NT2/D1 (cell line): ENCODE measurements at places on chromosomes 4 and X.

GRCh38 chr4:73450398-73451004, 14.5 kb downstream of the AFP start:
- no peak for DNase-seq

DNA sequence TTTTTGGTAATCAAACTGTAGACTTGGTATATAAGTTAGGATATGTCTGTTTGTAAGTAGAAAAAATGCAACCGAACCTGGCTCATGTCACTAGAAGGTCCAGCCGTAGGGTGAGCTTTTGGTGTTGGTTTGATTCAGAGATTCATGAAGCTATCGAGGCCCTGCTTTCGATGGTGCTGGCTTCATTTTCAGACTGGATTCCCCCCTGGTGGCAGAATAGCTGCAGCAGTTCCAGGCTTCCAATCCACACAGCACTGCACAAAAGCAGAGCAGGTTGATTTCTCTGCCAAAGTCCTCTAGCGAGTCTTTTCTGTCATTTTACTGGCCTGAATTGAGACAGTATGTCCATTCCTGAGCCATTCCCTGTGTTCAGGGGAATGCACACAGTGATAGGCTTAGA, 33.1 kb downstream of the PDK3 start:
- DNase-seq: no peak

- DNase-seq: no peak
Measured at GRCh38 chrX:73765776-73766430, 202.9 kb downstream of the CHIC1 start.

DNA sequence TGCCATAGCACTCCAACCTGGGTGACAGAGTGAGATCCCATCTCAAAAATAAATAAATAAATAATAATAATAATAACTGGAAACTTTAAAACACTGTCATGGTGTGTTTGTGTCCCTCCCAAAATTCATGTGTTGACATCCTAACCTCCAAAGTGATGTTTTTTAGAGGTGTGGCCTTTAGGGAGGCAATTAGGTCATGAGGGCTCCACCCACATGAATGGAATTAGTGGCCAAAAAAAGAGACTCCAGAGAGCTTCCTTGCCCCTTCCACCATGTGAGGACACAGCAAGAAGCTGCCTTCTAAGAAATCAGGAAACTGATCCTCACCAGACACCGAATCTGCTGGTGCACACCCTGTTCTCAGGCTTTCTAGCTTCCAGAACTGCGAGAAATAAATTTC, 23.8 kb upstream of the RAPGEF2 start:
- no peak for DNase-seq

- DNase-seq: no peak
Measured at GRCh38 chr4:11183356-11183740, 245.3 kb downstream of the HS3ST1 start.

DNA sequence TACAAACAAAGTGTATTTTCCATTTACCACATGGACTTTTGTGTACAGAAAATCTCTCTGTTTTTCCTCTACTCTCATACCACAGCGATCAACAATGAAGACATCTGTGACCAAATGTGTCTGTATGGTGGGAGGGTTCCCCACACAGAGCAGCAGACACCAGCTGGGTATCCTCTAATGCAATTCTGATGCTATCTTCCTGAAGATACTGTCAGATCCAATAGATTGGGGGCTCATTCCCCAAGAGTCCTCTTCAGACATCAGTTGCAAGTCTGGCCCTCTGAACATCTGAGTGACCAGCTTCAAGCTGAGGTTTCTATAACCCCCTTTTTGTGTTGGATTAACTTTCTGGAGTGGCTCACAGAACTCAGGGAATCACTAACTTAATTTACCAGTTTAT, 659.4 kb downstream of the CCSER1 start:
- DNase-seq: no peak

GRCh38 chr4:138843616-138844015, 172.0 kb upstream of the NOCT start:
- DNase-seq: no peak

DNA sequence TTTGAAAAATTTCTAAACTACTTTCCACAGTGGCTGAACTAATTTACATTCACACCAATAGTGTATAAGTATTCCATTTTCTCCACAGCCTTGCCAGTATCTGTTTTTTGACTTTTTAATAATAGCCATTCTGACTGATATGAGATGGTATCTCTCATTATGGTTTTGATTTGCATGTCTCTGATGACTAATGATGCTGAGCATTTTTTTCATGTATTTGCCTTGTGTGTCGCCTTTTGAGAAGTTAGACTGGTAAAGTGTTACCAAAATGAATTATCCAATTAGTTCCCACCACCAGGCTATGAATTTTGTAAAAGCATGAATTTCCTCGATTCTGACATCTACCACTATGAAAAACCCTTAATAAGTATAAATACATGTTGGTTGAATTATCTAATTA, 242.2 kb upstream of the GK2 start:
- no peak for DNase-seq

GRCh38 chr4:6509587-6509986, 37.2 kb upstream of the PPP2R2C start:
- no peak for DNase-seq

DNA sequence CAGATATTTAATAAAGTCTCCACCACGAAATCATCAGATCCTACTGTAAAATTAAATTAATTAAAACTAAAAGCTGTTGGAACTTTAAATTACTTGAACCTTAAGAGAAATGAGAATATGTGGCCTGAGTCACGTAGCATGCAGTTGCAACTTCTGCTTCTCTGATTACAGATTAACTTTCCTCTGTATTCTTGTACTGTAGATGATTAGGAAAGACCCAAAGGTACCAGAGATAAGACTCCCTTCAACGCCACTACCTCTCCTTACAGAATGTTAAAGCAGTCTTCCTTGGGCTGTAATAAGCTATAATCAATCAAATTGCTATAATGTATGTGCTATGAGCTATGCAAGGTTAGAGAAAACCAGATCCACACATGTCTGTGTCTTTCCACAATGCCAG, 47.9 kb downstream of the FAM13A start:
- no peak for DNase-seq

DNA sequence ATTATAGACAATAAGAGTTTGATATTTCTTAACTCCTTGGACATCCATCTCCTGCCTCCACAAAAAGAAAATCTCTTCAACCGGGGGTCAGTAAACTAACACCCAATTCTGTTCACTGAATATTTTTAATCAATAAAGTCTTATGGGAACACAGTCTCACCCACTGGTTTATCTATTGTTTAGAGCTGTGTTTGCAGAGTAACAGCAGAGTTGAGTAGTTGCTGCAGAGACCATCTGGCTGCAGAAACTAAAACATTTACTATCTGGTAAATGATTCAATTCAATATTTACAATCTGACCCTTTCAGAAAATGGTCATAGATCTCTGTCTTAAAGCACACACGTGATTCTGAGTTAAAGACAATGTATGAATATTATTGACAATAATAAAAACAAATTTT, 94.0 kb downstream of the TMA16 start:
- DNase-seq: no peak

- DNase-seq: no peak
Measured at GRCh38 chr4:140208921-140209320, 54.9 kb upstream of the MAML3 start.

DNA sequence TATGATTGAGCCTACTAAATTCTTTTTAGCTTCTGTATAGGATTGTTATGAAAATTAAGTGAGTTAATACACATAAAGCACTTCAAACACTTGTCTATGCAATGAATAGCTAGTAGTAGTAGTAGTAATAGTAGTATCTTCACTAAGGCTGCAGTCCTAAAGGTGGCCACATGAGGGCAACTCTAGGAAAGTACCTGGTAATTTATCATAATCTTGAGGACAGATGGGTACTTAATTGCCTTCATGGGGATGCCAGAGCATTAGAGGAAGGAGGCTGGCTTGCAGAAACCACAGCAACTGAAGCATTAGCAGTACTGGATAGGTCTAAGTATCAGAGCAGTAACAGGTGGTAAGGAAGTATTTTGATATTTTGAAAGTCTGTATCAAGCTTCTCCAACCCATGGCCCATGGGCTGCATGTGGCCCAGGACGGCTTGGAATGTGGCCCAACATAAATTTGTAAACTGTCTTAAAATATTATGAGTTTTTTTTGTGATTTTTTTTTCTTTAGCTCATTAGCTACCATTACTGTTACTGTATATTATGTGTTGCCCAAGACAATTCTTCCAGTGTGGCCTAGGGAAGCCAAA, 17.3 kb downstream of the NIPAL1 start:
- DNase-seq: no peak

DNA sequence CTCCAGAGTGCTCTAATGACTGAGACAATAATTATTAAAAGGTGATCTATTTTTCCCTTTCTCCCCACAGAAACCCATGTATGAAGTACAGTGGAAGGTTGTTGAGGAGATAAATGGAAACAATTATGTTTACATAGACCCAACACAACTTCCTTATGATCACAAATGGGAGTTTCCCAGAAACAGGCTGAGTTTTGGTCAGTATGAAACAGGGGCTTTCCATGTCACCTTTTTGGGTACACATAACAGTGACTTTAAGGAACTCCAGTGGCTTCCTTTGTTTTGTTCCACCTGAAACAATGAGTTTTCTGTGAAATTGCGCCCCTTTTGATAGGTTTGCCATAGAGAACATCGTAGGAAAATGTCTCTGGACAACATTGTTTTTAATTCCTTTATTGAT, 69.6 kb downstream of the KIT start:
- no peak for DNase-seq

- no peak for DNase-seq
Measured at GRCh38 chr4:150938417-150938816, 76.7 kb downstream of the LRBA start.
